ENCODE measurements at places on chromosomes 6 and 20. TPM values are rescaled to one million over a fixed set of nuclear protein-coding genes. Genes with fewer than 3 reads are reported as not detected.

The EFCAB8 gene
- not detected for polyA plus RNA-seq

DNA sequence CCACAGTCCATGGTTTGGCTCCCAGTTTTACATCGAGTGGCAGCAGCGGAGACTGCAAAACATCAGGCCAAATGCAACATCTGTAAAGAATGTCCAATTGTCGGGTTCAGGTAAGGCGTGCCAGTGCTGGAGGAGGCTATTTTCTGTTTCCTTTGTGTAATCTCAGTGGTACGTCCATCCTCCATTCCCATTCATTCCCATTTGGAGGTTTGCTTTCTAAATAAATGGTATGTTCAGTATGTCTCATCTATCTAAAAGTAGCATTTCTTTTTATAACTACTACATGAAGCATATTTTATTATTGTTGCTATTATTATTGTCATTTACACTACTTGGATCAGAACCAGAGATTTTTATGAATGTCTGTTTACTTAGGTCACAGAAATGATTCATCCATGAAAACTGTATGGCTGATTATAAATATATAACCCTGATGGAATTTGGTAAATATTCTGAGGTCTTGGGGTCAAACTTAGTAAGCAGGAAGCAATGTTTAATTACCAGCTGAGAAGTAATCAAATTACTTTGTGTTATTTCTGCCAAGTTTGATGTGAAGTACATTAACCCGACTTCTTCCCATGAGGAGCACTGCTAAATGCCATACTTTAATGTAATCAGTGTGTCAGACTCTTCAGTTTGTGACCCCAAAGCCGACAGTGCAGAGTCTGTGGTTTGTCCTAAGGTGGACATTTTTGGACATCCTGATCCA lies 512.9 kb downstream of the UTRN start:
- H3K4me3 ChIP-seq, result 0 out of 2 replicates have a peak overlapping the region, but pooled peaks have one; percentile 4
- no peaks in the 10 kb centered on the region for H3K27me3 ChIP-seq
- H3K27ac ChIP-seq, result peak overlapping the region; percentile 49
- peak; percentile 72 for DNase-seq
- H3K4me1 ChIP-seq, result peaks cover 19% of the 10 kb centered on the region

- H3K4me3 ChIP-seq, result peak overlapping the region; percentile 55
- peak; percentile 78 for DNase-seq
- H3K36me3 ChIP-seq, result no peaks in the 10 kb centered on the region
- peaks cover 35% of the 10 kb centered on the region for H3K4me1 ChIP-seq
- peak overlapping the region; percentile 84 for H3K27ac ChIP-seq
- H3K27me3 ChIP-seq, result no peaks in the 10 kb centered on the region
Measured at GRCh38 chr6:5671601-5672559, 334.8 kb downstream of the NRN1 start.

DNA sequence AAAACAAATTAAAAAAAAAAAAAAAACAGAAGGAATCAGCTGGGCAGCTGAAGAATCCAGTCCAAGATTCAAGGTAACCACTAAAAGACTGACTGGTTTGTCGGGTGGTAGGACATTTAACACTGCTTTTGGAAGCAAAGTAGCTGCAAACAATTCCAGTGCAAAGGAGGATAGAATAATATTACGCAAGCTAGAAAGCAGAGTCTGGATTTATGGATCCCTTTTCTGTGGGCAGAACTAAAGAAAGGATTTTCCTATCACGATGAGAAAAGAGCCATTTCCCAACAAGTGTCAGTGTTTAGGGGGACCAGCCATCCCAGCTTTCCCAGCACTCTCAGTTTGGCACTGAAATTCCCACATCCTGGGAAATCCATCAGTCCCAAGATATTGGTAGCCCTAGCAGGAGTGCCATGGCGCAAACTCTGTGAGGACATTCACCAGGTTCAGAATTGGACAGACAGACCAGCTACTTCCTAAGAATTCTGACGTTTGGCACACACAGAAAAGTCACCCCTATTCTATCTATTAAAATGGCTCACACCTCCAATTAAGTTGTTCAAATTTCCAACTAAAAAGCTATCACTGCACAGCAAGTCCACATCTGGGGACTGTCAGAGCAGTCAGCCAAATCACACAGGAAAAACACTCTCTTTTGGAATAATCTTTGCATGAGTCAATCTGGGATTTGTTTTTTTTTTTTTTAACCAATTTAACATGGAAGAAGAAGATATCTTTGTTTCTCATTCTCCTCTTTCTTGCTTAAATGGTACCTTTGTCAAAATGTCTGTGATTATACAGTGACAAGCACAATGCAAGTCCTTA lies 356.8 kb upstream of the ARID1B start:
- no peak for DNase-seq
- no peaks in the 10 kb centered on the region for H3K36me3 ChIP-seq
- no peak overlapping the region for H3K27ac ChIP-seq
- H3K4me1 ChIP-seq, result no peaks in the 10 kb centered on the region

DNA sequence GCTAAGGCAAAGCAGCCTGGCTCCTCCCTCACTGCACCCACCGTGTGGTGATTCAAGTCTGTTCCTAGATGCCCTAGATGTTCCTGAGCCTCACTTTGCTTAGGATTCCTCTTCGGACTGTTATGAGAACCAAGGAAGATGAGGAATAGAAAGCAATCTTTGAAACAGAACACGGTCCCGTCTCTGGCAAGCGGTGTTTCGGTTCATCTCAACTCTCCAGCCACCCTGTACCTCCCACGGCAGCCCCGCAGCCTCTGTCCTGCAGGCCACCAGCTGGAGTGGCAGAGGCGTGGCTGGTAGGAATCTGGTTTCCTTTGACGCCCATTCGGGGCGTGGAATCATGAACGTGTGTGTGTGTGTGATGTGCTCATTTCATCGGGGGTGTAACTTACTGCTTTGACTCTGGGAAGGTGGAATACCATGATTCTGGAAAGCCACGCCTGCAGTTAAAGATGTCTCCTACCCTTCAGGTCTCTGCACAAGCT lies 21.3 kb downstream of the PDE10A start:
- no peak overlapping the region for H3K27ac ChIP-seq
- H3K4me1 ChIP-seq, result no peaks in the 10 kb centered on the region
- no peaks in the 10 kb centered on the region for H3K27me3 ChIP-seq
- no peak for DNase-seq

The TREM1 gene
- not detected for polyA plus RNA-seq

The PMEPA1 gene
- polyA plus RNA-seq, result 12.5 TPM

The CALHM5 gene
- 0.51 TPM for polyA plus RNA-seq

DNA sequence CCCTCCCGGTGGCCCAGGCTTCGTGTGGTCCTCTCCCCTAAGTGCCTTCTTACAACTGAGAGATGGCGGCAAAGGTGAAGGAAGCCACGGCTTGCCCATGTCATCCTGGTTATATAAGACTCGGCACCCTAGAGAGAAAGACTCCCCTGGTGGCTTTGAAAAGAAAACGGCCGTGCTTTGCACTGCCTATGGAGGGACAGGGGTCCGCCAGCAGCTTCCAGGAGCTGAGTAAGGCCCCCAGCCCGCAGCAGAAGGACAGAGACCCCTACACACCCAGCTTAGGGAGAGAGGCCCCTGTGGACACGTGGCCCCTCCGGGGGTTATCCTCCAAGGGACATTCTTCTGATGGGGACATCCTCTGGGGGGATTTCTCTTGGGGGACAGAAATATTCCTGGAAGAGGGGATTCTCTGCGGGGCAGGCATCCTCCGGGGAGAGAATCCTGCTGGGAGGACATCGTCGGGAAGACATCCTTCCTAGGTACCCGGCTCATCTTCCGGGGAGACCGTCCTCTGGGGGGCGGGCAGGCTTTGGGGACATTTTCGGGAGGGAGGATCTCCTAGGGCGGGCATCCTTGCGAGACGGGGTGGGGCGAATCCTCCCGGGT lies 511 bp upstream of the OGFR start:
- peak; percentile 60 for DNase-seq
- peak overlapping the region; percentile 89 for H3K4me3 ChIP-seq
- H3K36me3 ChIP-seq, result peaks cover 12% of the 10 kb centered on the region
- H3K27me3 ChIP-seq, result no peaks in the 10 kb centered on the region
- no peak overlapping the region for H3K27ac ChIP-seq
- H3K4me1 ChIP-seq, result peaks cover 14% of the 10 kb centered on the region

GRCh38 chr6:28643017-28643740 lies 117.5 kb downstream of the GPX5 start:
- H3K27me3 ChIP-seq, result no peaks in the 10 kb centered on the region
- DNase-seq, result peak; percentile 73
- H3K4me3 ChIP-seq, result peak overlapping the region; percentile 45
- no peaks in the 10 kb centered on the region for H3K36me3 ChIP-seq
- peak overlapping the region; percentile 37 for H3K27ac ChIP-seq
- no peaks in the 10 kb centered on the region for H3K4me1 ChIP-seq

DNA sequence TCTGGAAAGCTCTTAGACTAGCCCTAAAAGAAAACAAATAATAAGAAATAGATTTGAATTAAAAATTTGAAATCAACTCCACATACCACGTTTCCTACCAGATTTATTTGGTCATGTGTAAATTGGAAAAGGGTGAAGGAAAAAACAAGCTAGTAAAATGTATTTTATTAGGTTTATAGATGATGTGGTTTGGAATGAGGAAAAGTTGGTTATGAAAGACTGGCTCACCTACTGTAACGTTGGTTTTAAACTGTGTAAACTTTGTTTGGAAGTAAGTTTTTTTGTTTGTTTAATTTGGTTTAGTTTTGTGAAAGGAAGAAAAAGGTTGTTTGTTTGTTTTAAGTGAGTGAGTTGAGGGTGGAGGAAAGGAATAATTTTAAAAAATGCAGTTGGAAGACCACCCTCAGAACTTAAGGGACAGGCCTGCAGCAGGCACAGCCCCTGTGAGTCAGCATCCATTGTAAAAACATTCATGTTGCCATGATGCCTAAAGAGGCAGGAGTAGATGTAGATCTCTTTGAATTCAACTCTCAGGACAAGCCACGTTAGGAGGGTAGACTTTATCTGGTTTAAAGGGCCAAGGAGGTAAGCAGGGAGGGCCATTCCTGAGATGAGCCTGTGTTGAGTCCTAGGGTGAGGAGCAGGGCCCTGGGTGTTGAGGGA lies 93.7 kb upstream of the SCGN start:
- no peaks in the 10 kb centered on the region for H3K27me3 ChIP-seq
- no peak overlapping the region for H3K27ac ChIP-seq
- H3K36me3 ChIP-seq, result no peaks in the 10 kb centered on the region
- no peak for DNase-seq

The HAO1 gene
- polyA plus RNA-seq, result not detected
